AG04449 (cell line): ENCODE measurements at places on chromosomes 6 and 20.

GRCh38 chr20:1964061-1964460 lies 29.8 kb downstream of the PDYN start:
- DNase-seq = no peak

DNA sequence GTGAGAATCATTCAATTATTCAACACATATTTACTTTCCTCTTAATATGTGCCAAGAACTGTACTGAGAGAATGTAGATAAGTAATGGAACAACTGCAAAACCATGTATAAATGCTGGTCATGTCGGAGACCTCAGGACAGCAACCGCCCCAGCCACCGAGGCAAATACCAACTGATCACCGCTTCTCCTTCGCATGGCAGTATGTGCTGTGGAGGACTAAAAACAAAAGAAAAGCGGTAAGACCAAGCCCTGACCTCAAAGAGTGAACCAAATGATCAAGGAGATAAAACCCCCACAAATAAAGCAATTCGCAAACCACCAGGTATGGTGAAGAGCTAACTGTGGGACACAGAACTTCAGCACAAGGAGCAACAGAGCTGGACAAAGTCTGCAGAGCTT lies 104.3 kb downstream of the TRERF1 start:
- no peak for DNase-seq

- DNase-seq = no peak
Measured at GRCh38 chr6:167907837-167908681, 81.3 kb downstream of the AFDN start.

GRCh38 chr20:42775037-42775436 lies 414.7 kb downstream of the PTPRT start:
- no peak for DNase-seq

DNA sequence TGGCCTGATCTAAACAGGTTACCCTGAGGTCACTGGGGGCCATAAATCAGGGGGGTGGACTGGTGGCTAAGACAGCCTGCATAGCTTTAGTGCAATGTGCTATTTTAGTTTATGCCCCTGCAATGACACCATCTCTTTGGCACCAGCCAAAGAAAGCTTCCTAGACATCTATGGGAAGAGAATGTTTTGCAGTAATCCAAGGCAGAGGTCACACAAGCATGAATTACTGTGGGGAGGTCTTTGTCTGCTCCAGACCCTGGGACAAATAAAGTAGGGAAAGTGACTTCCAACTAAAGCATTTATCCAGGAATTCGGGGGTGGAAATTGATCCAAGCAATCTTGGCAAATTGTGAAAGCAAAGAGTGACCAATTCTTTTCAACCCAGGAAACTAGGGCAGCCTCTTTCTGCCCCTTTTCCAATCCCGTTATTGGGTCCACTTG lies 5.3 kb downstream of the RIPOR2 start:
- DNase-seq = peak; percentile 56
